ENCODE measurements at places on chromosomes 5 and 9. TPM values are rescaled to one million over a fixed set of nuclear protein-coding genes. Genes with fewer than 3 reads are reported as not detected.

- DNase-seq = no peak
Measured at GRCh38 chr5:150461231-150461630, 11.7 kb upstream of the RPS14 start.

DNA sequence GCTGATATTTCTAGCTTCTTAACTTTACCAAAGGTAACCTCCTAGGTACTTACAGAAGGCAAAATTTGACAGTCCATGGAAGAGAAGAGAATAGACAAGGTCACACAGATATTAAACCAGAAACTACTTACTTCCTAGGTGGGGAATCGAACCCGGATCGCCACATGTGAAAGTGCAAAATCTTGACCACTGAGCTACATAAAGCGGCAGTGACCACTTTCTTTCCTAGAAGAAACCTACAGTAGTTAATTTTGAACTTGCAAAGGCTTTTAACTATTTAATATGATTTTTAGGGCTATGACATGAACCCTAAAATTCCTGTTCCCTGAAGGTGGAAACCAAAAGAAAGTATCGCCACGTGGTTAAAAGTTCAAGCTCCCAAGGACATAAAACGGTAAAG is 20.3 kb upstream of the ATOSB start:
- no peak for DNase-seq

GRCh38 chr5:124000538-124000937 is 488.6 kb downstream of the CSNK1G3 start:
- DNase-seq = no peak

DNA sequence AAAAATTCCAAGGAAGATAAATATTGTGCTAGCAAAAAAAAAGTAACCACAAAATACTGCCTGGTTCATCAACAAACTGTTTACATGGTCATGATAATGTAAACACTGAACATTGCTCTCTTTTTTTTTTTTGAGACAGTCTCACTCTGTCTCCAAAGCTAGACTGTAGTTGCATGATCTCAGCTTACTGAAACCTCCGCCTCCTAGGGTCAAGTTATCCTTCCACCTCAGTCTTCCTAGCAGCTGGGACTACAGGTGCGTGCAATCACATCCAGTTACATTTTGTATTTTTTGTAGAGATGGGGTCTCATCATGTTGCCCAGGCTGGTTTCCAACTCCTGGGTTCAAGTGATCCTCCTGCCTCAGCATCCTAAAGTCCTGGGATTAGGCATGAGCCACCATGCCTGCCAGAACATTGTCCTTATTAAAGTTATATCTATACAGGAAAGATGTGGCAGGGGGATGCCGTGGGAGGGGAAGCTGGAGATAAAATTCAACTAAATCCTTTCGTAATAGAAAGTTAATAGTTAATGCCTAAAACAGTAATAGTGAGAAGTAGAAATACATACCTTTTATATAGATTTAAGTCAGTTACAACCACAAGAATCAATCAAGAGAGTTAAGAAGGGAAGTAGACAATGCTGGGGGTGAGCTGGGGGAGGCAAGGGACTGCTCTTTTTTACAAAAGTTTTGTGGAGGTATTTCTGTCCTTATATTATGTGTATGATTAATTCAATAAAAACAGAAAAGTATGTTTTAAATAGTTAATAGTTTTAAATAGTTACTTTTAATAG is 52.3 kb downstream of the RGMB start:
- DNase-seq = no peak

- no peak for DNase-seq
Measured at GRCh38 chr5:2750758-2751464, 566 bp downstream of the IRX2 start.

EIF4E1B gene
- 0.07 TPM for total RNA-seq

GRCh38 chr5:65874241-65874640 is 52.1 kb upstream of the ERBIN start:
- no peak for DNase-seq

GRCh38 chr5:17444496-17444895 is 53.5 kb upstream of the TAF11L2 start:
- no peak for DNase-seq

GRCh38 chr9:125239631-125240597 is 1.2 kb downstream of the HSPA5 start:
- DNase-seq = no peak

- no peak for DNase-seq
Measured at GRCh38 chr5:178421699-178422399, 168.3 kb downstream of the COL23A1 start.

- DNase-seq = no peak
Measured at GRCh38 chr5:42887575-42887974, 75.9 kb upstream of the SELENOP start.

DNA sequence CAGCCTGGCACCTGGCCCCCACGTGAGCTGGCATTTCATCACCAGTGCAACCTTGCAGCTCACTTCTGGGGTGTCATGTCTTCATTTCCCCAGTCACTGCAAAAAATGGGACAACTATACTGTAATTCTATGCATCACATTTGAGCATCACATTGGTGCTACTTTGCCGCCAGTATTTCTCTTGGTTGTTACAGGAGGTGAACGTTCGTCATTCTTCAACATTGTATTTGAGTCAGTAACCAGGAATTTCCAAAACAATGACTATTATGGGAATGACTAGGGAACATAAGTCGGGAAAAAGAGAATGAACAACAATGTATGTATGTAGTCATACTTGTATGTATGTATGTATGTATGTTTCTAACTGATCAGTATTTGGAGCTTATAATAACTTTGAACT is 1278.0 kb downstream of the EFNA5 start:
- DNase-seq = no peak

GABRA1 gene
- not detected for total RNA-seq

- no peak for DNase-seq
Measured at GRCh38 chr5:178208540-178209227, 4.4 kb downstream of the HNRNPAB start.

SHISAL2B gene
- not detected for total RNA-seq

DNA sequence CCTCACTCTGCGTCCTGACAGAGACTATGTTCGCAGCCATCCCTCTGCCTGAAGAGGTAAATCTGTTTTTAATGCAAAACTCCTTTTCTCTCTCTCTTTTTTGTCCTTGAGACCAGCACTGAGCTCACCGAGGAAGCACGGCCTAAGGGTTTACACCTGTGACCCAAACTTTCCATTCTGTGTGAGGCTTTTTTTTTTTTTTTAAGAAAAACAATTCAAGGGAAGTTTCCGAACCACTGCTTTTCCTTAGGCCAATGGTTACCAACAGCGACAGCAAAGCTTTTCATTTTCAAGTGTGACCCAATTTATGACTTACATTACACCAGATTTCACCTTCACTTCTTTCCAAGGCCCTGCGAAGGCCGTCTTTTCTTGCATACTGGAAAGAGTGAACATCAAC is 205.9 kb downstream of the EFNA5 start:
- no peak for DNase-seq

- DNase-seq = no peak
Measured at GRCh38 chr5:96579711-96580110, 82.5 kb upstream of the CAST start.

- no peak for DNase-seq
Measured at GRCh38 chr9:70987986-70988385, 133.4 kb downstream of the TRPM3 start.

DNA sequence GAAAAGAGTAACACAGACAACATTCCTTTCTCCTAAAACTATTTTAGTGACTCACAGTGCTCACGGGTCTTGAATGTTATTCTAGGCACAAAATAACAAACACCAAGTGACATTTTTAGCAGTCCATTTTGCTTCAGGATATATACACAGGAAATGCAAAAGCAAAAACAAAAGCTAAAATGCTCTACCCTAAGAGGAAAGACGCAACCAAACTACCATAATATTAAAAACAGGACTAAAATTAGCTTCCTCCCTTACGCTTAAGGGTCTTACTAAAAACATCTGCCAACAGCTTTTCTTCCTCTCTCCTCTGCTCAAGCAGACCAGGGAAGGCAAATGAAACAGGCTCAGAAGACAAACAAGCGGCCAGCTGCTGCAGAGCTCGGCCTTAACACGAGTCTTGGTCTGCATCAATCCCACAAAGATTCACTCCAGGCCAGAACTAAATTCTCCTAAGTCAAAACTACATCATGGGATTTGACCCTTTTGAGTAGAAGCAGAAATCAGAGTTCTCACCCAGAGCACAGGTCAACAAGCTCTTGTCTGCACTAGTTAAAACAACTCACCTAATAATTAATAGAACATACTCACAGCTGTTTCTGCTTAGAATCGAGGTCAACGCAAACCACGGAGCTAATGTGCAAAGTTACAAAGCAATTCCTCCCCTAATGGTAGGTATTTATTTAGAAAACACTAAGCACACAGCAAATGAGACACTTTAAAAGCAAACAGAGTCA is 62.3 kb downstream of the RAPGEF1 start:
- DNase-seq = no peak

GRCh38 chr5:31937226-31937625 is 236.9 kb downstream of the GOLPH3 start:
- no peak for DNase-seq

GRCh38 chr9:96161819-96162218 is 140.2 kb downstream of the HSD17B3 start:
- no peak for DNase-seq

BASP1 gene
- total RNA-seq = 0.34 TPM

KIF4B gene
- 0.12 TPM for total RNA-seq

SPATA31C1 gene
- not detected for total RNA-seq

GRCh38 chr9:79700607-79701360 is 129.0 kb downstream of the TLE4 start:
- DNase-seq = no peak

DNA sequence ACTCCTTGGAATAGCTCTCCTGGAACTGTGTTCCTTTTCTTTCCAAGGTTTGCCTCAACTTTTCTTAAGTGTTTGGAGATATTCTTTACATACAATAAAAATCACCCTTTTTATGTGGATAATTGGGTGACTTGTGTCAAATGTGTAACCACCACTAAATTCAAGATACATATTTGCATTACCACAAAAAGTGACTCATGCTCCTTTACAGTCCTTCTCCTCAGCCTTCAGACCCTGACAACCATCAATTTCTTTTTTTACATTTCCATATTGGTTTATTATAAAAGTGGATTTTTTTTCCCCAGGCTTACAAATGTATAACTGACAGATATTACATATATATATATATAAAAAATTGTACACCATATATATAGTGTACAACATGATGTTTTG is 372.0 kb upstream of the KCNN2 start:
- no peak for DNase-seq

DNA sequence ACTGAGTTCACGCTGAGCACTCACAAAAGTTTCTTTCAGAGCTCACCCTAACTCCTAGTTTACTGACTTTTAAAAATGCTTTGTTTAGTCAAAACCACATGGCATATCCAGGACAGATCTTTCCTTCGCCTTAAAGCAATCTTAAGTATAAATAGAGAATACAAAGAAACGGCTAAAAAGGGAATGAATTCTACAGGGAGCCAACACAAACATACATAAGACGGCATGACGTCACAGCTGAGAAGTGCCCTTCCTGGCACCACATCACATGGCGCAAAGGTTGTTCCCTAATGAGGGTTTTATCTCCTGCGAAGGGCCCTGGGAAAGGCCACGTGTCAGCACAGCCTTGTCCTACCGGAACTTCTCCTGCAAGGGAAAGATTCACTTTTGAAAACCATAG is 141.3 kb downstream of the IRX1 start:
- DNase-seq = no peak

CD14 gene
- total RNA-seq = 0.42 TPM

DNA sequence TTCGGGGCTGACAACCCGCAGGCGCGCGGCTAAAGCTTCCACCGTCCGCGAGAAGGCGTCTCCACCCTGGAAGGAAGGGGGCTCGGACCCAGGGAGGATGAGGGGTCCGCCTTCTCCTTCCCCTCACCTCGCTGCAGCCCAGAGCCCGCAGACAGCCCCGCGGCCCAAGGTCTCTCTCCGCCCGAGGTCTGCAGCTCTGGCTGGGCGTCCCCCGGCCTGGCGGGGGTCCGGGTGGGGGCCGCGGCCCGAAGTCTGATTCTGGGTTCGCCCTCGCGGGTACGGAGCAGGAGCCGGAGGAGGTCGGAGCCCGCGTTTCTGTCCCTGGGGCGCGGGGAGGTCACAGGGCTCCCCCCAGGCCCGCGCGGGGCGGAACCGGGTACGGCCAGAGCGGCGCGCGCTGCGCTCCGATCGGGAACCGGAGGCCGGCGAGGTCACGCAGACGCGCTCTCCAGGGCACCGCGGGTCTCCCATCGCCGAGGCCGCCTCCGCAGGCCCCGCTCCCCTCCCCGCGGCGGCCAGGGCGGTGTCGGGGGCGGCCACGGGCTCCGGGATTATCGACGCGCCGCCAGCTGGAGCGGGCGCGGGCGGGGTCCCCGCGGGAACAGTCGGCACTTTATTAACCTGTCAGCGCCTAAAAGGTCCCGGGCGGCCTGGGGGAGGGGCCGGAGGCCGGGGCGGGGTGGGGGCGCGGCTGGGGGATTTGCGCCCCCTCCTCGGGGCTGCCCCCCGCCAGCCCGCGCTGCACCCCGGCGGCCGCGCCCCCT is 11.6 kb downstream of the LHX3 start:
- no peak for DNase-seq

GRCh38 chr5:173920024-173920753 is 32.0 kb downstream of the CPEB4 start:
- DNase-seq = no peak

DNA sequence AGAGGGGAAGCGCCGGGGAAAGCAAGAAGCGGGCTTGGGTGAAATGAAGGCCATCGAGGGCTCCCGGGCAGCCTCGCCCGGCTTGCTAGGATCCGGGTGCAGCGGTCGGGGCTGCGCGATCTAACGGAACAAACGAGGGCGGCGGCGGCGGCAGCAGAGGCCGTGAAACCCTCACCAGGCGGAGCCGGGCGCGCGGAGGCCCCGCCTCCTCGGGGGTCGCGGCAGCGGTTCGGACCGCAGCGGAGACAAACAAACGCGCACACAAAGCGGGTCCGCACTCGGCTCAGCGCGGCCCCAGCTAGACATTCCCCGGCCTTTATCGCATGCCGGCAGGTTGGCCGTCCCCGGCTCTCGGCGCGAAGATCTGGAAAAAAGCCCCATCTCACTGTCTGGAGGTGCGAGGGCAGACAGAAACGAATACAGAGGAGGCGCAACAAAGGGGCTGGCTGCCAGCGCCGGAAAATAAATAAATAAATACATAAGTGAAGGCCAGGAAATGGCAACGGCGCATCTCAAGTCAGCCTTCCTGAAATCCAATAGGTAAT is 10.5 kb upstream of the TRIM36 start:
- no peak for DNase-seq

DNA sequence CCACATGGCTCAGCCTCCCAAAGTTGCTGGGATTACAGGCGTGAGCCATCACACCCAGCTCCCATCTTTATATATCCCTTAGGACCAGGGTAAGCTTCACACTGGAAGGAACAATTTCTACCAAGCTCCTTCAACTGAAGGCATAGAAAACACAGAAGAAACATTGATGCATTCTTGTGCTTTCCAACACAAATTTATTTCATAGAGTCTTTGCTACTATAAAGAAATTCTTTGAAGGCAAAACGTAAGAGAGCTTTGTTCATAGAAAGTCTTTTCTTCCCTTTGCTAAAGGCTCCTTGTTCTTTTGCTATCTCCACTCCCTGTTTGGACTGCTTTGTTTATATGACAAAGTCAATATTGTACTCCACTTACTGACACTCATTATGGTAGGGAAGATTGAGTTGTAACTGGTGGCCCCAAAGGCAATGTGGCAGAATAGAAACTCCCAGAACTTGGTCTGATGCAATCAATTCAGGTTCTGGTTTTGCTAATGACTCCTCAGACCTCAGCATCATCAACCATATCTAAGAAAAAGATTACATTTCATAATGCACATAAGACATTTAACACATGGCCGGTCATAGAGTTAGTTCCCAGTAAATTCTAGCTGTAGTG is 97.4 kb upstream of the CLINT1 start:
- no peak for DNase-seq
